ENCODE measurements at places on chromosomes 7 and 10. TPM values are rescaled to one million over a fixed set of nuclear protein-coding genes. Genes with fewer than 3 reads are reported as not detected.

- DNase-seq, result no peak
- peaks cover 14% of the 10 kb centered on the region for H3K4me1 ChIP-seq
- no peak overlapping the region for H3K27ac ChIP-seq
Observed at GRCh38 chr10:88131511-88132139, 268.2 kb downstream of the PTEN start.

DNA sequence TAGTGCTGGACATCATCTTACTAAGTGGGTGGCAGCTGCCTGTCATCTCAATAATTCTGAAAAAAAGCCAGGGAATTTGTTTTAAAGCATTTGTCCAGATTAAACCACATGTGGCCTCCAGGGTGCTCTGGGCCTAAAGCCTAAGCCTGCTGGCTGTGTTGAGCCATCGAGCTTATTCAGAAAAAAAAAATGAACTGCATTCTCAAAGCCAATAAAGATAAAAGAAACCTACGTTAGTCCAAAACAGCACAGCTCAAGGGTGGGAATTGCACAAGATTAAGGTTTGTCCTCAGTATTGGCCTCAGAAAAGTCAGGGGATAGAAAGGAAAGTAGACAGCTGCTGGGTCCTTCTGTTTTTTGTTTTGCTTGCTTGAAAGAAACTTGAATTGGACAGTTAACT, 22.6 kb upstream of the PRTFDC1 start:
- DNase-seq, result peak; percentile 74
- H3K27ac ChIP-seq, result peak overlapping the region; percentile 26
- H3K36me3 ChIP-seq, result no peaks in the 10 kb centered on the region
- no peak overlapping the region for H3K4me3 ChIP-seq
- H3K4me1 ChIP-seq, result no peaks in the 10 kb centered on the region

Gene MGAM2
- not detected for total RNA-seq

GRCh38 chr7:83326223-83326622, 163.5 kb upstream of the PCLO start:
- DNase-seq, result no peak
- H3K4me3 ChIP-seq, result no peak overlapping the region
- no peaks in the 10 kb centered on the region for H3K27me3 ChIP-seq
- H3K4me1 ChIP-seq, result no peaks in the 10 kb centered on the region
- H3K36me3 ChIP-seq, result no peaks in the 10 kb centered on the region

Gene TSPAN13
- 2.2 TPM for total RNA-seq

- no peak overlapping the region for H3K4me3 ChIP-seq
- H3K27me3 ChIP-seq, result no peaks in the 10 kb centered on the region
- DNase-seq, result no peak
- no peaks in the 10 kb centered on the region for H3K36me3 ChIP-seq
- no peak overlapping the region for H3K27ac ChIP-seq
Observed at GRCh38 chr7:55504093-55504859, 68.0 kb downstream of the VOPP1 start.

Gene GPRIN2
- total RNA-seq, result 0.27 TPM

DNA sequence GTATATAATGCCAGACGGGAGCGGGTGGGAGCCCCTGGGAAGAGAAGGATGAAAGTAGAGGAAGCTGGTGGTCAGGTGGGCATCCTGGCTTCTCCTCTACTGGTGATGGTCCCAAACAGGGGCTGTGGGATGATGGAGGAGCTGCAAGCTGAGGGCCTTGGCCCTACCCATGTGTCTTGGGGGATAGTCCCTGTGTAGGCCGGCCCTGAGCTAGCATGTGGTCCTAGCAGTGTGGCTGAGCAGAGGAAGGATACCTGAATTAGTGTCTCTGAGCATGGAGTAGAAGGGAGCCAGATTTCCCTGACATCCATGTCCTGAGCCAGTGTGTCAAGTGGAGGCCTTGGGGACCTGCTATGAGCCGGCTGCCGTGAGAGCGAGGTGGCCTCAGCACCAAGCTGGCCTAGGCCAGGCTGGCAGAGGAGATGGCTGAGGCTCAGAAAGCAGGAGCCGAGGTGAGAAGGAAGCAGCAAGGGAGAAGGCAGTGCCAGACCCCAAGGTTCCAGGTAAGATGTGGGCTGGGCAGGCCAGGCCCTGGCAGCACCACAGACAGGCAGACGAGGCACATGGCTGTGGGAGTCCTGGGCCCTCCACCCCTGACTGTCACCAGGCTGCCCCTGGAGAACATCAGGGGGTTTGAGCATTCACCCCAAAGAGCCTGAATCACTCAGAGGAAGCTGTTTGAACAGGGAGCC, 150.2 kb downstream of the ABCA13 start:
- no peaks in the 10 kb centered on the region for H3K27me3 ChIP-seq
- DNase-seq, result no peak
- H3K36me3 ChIP-seq, result no peaks in the 10 kb centered on the region
- H3K4me3 ChIP-seq, result no peak overlapping the region
- H3K27ac ChIP-seq, result no peak overlapping the region

GRCh38 chr7:157827045-157827862, 490.4 kb downstream of the DNAJB6 start:
- no peak overlapping the region for H3K27ac ChIP-seq
- no peaks in the 10 kb centered on the region for H3K4me1 ChIP-seq
- DNase-seq, result no peak

DNA sequence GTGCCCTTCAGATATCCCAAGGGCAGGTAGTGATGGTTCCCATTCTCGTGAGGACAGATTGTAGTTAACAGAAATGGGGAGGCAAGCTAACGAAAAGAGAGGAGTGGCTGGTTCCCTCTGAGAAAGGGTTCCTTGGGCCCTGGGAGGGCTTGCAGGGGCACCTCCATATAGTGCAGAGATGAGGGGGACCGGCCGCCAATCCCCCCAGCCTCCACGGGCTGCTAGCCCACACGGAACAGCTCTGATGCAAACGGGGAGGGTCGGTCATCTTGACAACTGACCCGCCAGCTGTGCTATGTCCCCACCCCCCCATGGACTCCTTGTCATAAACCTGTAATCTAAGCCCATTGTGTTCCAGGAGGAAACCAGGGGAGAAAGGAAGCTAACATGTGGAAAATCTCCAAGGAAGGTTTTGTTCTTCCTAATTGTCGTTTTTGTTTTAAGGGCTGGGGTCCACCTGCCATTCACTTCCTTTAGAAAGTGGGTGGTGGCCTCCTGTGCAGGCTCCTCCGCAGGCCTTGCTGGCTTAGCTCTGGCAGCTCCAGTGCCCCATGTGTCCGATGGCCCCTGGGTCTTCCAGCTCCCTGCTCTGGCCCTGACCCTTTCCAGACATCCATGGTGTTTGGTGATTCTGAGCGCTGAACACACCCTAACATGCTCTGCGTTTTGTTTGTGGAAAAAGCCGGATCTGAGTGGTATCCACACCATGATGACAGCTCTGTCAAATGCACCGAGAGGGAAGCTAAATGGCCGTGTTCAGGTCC, 15.9 kb downstream of the ADCY1 start:
- DNase-seq, result peak; percentile 52
- no peaks in the 10 kb centered on the region for H3K27me3 ChIP-seq
- H3K27ac ChIP-seq, result no peak overlapping the region
- H3K36me3 ChIP-seq, result no peaks in the 10 kb centered on the region
- no peaks in the 10 kb centered on the region for H3K4me1 ChIP-seq
- no peak overlapping the region for H3K4me3 ChIP-seq

- no peak for DNase-seq
- H3K27me3 ChIP-seq, result peaks cover 55% of the 10 kb centered on the region
- no peak within 1 kb of the TSS for H3K27ac ChIP-seq
- peaks cover 8% of the 10 kb centered on the region for H3K4me1 ChIP-seq
- H3K36me3 ChIP-seq, result no peaks in the 10 kb centered on the region
Observed at GRCh38 chr10:49761789-49762565, at the start of gene OGDHL. Gene OGDHL, minus strand, starts transcription at chr10:49762323. Its CDS starts 3,731 bp downstream, at chr10:49758592.

- H3K4me1 ChIP-seq, result peaks cover 46% of the 10 kb centered on the region
- peak within 1 kb of the TSS; percentile 94 for H3K27ac ChIP-seq
- no peaks in the 10 kb centered on the region for H3K27me3 ChIP-seq
- no peaks in the 10 kb centered on the region for H3K36me3 ChIP-seq
Observed at GRCh38 chr10:30059209-30060107, at the start of gene JCAD. Gene JCAD, minus strand, starts transcription at chr10:30059586. Its CDS starts 11,774 bp downstream, at chr10:30047812.

Gene GCC1
- total RNA-seq, result 13.8 TPM

GRCh38 chr7:30926313-30926712, 14.7 kb downstream of the AQP1 start:
- peak; percentile 48 for DNase-seq
- peaks cover 24% of the 10 kb centered on the region for H3K4me1 ChIP-seq
- H3K27ac ChIP-seq, result no peak overlapping the region
- peaks cover 25% of the 10 kb centered on the region for H3K36me3 ChIP-seq

- no peak for DNase-seq
- H3K27me3 ChIP-seq, result no peaks in the 10 kb centered on the region
- no peaks in the 10 kb centered on the region for H3K4me1 ChIP-seq
- H3K36me3 ChIP-seq, result no peaks in the 10 kb centered on the region
- no peak overlapping the region for H3K27ac ChIP-seq
Observed at GRCh38 chr7:69335331-69335730, 262.9 kb upstream of the AUTS2 start.

DNA sequence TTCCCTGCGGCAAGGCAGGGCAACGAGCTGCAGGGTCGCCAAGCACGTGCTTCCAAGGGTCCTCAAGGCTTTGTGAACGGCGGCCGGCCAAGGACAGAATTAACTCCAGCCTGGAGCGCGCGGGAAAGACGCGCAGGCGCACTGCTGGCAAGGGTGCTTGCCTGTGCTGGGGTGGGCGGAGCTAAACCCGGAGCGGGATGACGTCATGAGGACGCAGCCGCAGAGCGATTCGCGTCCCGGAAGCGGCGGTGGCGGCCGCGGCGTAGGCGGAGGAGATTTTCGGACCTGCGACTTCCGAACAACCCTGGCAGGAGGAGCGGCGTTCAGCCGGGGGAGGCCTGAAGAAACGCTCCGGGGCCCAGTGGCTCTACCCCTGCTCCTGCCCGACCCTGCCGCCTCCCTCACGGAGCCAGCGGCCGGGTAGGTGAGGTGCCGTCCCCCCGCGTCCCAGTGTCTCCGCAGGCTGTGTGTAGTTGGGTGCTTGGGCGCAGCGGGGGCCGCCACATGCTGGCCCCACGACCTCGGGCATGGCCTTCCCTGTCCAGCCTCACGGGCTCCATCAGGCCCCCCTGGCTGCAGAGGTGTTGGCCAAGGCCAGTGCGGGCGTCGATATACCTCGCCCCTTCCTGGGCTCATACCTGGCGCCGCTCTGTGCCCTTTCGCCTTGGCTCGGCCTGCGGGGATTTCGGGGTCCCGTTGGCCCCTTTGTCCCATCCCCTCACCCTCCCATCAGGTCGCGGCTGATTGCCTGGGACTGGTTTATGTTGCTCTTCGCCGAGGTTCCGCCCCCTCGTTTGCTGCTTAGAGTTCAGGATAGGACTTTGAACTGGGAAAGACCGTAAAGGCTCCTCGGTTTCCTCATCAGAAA, at the start of gene ZFYVE27:
TSS of gene ZFYVE27 (plus strand) at position 227 of the 868 bp plus-strand sequence. CDS start 1,350 bp downstream, outside the sequence.
- no peaks in the 10 kb centered on the region for H3K27me3 ChIP-seq
- H3K36me3 ChIP-seq, result no peaks in the 10 kb centered on the region
- peaks cover 23% of the 10 kb centered on the region for H3K4me1 ChIP-seq
- H3K27ac ChIP-seq, result peak within 1 kb of the TSS; percentile 98

DNA sequence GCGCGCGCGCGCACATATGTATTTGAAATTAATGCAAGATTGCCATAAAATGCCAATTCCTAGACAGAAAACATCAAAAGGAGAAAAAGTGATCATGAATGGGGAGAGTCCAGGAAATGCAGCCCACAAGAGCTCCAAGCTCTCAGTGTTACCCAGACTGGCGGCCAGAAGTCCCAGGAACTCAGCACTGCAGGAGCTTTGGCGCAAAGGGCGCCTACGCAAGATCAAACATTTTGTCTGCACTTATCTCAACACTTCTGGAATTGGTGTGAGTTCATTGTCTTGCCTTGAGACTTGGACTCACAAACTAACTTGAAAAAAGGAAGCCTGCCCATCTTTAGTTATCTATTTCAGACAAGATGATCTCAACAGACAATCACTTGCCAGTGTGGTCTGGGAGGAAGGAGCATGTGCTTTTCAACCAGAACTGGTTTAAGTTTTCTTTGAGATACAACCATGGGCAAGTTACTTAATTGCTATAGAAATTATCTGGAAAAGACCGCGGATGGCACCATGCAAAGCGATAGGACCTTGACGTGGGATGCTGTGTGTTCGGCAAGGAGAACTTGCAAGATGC, 77.2 kb downstream of the KIAA1549 start:
- no peak overlapping the region for H3K4me3 ChIP-seq
- DNase-seq, result no peak
- H3K36me3 ChIP-seq, result no peaks in the 10 kb centered on the region

- no peaks in the 10 kb centered on the region for H3K27me3 ChIP-seq
- no peak for DNase-seq
- no peaks in the 10 kb centered on the region for H3K4me1 ChIP-seq
- H3K4me3 ChIP-seq, result no peak overlapping the region
- no peak overlapping the region for H3K27ac ChIP-seq
Observed at GRCh38 chr7:17405786-17406185, 107.3 kb downstream of the AHR start.

All from sigmoid colon (tissue), 7 donors.